ENCODE measurements at places on chromosomes 4 and X. TPM values are rescaled to one million over a fixed set of nuclear protein-coding genes. Genes with fewer than 3 reads are reported as not detected.

DNA sequence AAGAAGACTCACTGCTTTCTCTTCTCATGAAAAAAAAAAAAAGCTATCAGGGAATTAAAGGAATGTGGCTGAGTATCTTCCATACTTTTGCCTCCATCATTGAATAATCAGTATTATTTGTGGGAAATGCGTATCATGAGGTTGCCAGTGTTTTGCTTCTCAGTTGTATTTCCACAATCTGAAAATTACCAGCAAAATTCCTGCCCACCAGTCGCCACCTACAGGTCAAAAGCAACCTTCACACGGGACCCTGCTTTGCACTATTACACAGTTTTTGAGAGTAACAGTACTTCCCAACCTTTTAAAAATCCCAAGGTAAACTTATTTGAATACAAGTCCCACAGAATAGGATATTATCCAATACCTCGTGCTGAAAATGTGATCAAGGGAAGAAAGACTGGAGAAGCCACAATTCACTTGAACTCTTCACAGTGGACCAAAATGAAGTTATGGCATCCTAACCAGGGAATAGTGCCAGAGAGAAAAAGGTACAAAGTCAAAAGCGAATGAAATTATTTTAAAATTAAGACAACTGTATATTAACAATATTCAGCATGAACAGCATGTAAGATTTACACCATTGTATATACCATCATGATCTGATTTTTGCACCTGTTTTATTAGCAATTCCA, 30.4 kb downstream of the PGRMC1 start:
- no peak for DNase-seq

DNA sequence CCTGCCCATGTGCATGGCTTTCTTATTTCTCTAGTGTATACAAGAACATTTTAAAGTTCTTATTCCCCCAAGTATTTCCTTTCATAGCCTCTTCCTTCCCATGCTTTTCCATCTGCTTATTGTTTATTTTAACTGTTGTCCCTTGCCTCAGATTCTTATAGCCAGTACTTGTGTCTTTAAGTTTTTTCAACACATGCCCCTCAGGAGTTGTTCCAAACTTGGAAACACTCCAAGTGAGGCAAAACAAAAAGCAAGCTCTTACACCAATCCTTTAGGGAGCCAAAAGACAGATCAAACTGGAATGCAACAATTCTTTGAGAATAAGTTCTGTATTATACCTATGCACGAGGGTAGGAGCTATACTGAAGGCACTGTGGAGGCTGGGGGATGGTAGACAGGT, 222.0 kb upstream of the STK26 start:
- no peak for DNase-seq

DNA sequence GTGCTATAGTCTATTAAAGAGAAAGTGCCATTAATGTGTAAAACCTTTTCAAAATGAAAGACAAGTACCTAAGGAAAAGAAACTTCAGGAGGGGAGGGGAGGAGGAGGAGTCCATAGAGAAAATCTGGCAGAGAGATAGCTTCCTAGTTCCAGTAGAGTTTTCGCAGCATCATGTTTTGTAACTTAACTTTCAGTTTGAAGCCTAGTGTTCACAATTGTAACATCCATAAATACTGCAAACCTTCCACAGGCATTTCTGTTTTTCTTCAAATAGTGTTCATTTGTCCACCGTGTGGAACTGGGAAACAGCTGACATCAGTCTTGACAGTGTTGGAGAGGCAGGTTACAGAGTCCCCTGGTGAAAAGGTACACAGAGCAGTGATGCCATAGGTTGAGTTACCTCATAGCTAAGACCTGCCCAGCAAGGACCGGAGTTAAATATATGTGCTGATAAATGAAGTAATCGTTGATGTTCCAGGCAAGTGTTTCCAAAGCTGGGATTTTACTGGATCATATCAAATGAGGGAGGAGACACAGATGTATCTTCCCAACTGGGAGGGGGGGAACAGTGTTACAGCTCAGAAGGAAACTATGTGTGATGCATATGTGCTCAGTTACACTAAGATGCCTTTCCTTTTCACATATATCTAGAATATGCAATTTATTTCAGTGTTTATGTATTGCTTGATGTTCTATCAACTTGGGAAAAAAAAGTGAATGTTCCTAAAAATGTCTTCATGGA, 369.5 kb upstream of the FAM241A start:
- no peak for DNase-seq

DNA sequence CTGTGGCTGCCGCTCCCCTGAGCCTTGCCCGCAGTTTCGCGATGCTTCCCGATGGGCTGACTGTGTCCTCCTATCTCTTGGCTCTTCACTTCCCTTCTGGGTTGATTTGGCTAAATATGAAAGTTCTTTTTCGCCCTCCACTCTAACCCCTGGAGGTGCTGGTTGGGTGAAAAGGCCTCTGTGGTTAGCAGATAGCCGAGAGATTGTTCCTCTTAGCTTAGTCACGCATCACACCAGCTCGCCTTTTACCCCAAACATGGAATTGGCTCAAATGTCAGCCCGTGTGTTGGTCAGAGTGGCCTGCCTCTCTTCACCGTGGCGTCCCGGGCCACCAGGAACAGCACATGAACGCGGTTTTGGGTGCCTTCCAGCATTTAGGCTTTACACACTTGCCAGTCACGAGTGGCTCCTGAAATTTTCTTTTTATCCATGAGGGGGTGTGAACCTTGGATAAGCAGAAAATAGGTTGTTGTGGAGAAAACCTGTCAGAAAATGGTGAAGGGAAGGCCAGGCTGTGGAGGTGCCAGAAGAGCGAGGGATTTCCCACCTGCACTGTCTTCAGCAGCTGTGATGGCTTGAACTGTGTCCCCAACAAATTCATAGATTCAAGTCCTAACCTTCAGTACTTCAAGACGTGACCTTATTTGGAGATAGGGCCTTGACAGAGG, 8.9 kb downstream of the CLCN4 start:
- no peak for DNase-seq

GRCh38 chr4:126364311-126364911, 1049.7 kb downstream of the FAT4 start:
- no peak for DNase-seq

DNA sequence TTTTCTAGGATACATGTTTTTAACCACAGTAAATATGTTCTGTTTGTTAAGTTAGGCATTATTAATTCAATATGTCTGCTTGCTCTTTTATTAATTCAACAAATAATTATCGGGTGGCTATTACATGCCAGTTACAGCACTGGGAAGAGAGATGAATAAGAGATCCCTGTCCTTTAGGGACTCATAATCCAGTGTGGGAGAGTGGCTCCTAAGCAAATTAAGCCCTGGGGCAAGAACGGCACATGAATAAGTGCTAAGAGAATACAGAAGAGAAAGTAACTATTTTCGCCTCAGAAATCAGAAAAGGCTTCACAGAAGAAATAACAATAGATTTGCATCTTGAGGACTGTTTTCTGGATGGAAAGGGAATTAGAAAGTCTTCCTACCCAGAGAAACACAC, 236.7 kb downstream of the NR3C2 start:
- DNase-seq: no peak

- DNase-seq: no peak
Observed at GRCh38 chr4:140637836-140638235, 69.1 kb upstream of the UCP1 start.

- no peak for DNase-seq
Observed at GRCh38 chr4:22312113-22312512, 203.8 kb downstream of the ADGRA3 start.

DNA sequence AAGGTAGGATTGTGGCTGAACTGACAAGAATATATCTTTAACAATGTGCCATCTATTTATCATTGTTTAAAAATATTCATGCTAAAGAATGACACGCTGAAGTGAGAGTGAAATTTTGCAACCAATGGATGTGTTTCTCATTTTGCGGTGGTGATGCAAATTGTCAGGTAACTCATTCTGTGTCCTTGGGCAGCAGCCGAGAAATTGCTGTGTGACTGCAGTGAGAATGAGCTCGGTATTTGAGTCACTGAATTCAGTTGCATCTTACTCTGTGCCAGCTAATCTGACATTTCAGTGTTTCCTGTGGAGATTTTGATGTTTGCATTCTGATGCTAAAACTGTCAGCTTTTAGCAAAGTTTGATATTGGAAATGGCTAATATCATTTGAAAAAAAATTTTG, 28.1 kb downstream of the MCUB start:
- no peak for DNase-seq

- no peak for DNase-seq
Observed at GRCh38 chr4:28558895-28559294, 1698.3 kb downstream of the STIM2 start.

- DNase-seq: no peak
Observed at GRCh38 chr4:98518559-98519267, 139.7 kb downstream of the TSPAN5 start.

DNA sequence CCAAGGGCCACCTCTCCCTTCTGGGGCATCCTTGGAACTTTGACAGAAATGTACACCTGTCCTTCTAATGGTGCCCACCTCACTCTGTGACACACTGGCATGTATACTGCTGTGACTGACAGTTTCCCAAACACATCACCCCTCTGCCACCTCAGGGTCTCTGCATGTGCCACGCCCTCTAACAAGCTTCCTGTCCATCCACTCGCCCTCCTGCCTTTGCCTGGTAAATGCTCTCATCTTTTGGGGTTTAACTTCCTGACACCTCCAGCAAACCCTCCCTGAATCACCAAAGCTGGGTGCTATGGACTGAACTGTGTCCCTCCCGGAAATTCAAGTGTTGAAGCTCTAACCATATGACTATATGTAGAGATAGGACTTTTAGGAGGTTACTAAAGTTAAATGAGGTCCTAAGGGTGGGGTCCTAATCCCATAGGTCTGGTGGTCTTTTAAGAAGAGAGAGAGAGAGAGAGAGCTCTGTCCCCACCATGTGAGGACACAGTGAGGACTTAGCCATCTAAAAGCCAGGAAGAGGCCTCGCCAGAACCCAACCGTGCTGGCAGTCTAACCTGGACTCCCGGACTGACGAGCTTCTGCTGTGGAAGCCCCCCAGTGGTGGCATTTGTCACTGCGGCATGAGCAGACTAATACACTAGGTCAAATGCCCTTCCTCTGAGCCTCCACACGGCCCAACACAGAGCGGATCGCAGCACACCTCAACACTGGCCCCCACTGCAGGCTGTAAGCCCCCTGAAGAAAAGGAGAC, 95.6 kb downstream of the AFAP1 start:
- no peak for DNase-seq

GRCh38 chr4:8260656-8261111, 8.9 kb upstream of the HTRA3 start:
- DNase-seq: no peak

DNA sequence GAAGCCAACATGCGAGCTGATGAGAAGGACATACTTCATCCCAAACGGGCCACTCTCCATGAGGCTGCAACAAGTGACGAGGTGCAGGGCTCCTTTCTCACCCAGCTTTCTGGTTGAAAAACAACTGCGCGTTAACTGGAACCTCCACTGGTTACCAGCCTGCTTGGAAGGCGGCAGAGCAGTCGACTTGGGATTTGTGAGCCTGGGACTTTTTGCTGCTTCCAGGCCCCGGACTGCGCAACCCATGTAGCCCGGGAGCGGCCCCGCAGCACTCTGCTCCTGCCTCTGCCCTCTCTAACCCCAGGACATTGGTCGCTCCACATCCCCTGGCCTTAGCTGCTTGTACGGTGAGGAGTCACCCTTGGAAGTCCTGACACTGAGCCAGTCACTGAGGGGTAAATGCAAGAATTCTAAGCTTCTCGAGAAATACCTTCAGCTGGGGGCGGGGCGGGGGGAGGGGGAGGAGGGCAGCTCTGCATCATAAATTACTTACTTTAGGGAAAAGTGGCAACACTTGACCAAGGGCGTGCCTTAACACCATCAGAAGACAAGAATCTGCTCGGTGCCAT, 72.7 kb downstream of the MTMR1 start:
- DNase-seq: no peak

DNA sequence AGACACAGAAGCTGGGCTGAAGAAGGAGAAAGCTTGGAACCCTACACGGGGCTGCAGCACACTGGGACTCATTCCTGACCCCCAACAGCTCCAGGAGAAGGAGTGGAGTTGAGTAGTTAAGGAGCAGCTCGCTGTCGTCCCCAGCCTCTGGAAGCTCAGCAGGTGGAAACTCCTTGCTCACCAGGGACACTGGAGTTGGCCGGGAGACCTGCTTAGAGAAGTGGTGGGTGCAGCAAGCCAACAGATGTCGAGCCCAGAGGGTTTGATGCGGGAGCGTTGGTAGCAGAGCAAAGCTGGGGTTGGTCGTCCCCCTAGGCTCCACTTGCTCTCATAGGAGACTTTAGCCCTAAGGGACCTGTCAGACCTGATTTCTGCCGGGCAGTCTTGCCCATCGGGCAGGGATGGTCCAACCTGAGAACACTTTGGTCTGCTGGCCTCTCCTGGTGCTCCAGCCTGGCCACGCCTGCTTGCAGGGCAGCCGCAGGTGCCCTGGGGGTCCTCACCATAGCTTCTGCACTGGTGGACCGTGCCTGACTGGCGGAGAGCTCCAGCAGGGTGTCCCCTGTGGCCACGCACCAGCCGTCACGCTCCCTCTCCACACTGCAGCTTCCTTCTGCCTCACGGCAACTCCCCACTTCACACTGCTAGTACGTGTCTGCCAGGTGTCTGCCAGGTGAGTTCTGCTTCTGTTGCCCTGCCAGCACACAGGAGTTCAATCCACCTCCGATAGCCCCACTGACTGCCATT, 353.7 kb downstream of the GASK1B start:
- DNase-seq: no peak

GRCh38 chr4:152601156-152601555, 65.3 kb upstream of the FBXW7 start:
- no peak for DNase-seq

- DNase-seq: no peak
Observed at GRCh38 chr4:33107814-33108213, 2387.6 kb downstream of the PCDH7 start.

DNA sequence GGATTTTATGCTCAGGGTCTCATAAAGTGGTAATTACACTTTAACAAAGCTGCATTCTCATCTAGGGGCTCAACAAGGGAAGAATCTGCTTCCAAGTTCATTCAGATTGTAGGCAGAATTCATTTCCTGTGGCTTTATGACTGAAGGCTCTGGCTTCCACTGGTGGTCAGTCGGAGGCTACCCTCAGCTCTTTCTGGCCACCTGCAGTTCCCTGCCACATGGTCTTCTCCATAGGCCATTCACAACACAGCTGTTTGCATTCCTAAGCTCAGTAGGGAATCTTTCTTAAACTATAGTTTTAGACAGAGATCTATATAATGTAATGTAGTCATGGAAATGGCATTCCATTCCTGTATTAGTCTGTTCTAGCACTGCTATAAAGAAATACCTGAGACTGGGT, 973.0 kb upstream of the SLIT2 start:
- no peak for DNase-seq

The DUX4 gene
- total RNA-seq: not detected

The TXK gene
- total RNA-seq: 7.3 TPM

The ZXDB gene
- 11.6 TPM for total RNA-seq

The NBDY gene
- 9.3 TPM for total RNA-seq

The SPATA4 gene
- 0.11 TPM for total RNA-seq

The ADGRG4 gene
- total RNA-seq: not detected

The HNRNPDL gene
- 195 TPM for total RNA-seq

The CD40LG gene
- total RNA-seq: not detected

The MAGEA9B gene
- not detected for total RNA-seq

Data from urinary bladder (tissue), 4 donors.